Activated CD4-positive, CD25-positive, alpha-beta regulatory T cell treated with anti-CD3 and anti-CD28 coated beads, Interleukin-2, amount 50 U/mL, for 72 hours (primary cell): ENCODE measurements at places on chromosomes 3 and 15.
A peak's percentile ranks its signal among the peaks of the same experiment; 100 is the strongest.

- DNase-seq, result no peak
Observed at GRCh38 chr3:122533931-122534334, 19.2 kb upstream of the KPNA1 start.

- no peak for DNase-seq
Observed at GRCh38 chr3:146325170-146325569, 74.3 kb upstream of the PLSCR4 start.

DNA sequence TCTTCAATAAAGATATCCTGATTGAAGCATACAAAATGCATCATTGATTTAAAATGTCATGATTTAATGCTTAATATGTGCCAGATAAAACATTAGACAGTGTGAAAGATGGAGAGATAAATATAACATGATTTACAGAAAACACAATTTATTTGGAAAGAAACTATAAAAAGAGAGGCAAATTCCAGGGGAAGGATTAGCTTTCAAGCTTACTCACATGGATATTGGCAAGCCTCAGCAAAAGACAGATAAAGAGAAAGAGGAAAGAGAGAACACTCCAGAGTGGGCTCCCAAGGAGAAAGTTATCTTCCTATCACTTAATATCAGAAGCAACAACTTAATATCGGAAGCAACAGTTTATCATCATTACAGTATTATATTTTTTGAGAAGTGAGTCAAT, 1036.5 kb downstream of the SQOR start:
- no peak for DNase-seq

DNA sequence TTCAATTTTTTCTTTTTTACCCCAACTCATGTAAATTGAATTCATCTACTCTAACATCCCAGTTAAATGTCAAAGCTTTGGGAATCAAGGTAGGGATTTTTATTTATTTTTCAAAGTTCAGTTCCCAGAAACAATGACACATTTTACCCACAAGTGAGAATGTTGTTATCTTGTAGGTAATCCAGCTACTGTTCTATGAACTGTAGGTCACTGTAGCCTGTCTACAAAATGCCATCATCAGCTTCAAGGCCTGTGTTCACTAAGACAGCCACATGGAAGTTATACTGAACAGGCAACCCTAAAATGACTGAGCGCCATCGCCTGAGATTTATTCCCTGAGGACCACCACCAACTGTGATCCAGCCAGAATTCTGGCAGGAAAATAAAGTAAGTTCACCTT, 219.7 kb downstream of the FHIT start:
- DNase-seq, result no peak

DNA sequence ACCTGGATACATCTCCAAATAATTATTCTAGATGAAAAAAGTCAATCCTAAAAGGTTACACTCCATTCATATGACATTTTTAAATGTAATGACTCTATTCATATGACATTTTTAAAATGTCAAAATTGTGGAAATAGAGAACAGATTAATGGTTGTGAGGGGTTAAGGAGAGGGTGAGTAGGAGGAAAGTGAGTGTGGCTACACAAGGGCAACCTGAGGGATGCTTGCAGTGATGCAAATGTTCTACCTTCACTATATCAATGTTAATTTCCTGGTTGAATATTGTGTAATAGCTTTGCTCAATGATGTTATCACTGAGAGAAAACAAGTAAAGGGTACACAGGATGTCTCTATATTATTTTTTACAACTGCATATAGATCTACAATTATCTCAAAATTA, 54.9 kb upstream of the PXYLP1 start:
- DNase-seq, result no peak

DNA sequence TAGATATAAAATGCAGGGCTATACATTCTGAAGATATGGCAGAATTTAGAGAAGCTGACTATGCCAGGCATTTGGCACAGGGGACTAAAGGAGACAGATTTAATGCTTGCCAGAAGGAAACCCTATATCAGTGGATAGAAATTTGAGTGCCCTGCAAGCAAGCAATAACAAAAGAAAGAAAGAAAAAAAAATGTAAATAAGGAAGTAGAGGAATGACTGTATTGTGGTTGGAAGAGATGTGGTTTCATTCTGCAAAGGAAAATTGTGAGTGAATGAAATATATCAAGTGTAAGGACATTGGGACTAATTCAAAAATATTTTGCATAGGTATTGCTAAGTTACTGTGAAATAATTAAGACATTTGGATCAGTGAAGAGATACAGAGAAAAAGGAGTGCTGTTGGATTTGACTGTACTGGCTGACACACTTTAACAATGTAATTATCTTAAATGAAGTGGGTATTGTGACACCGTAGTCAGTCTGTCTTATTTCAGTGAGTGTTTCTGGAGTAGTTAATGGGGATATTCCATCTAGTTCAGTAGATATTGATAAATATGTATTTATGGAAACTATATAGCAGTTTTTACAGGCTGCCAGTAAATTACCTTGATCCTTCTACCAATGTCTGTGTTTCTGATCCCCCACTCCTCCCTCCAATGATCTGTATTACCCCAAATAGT, 418.2 kb downstream of the CNTN4 start:
- DNase-seq, result no peak

DNA sequence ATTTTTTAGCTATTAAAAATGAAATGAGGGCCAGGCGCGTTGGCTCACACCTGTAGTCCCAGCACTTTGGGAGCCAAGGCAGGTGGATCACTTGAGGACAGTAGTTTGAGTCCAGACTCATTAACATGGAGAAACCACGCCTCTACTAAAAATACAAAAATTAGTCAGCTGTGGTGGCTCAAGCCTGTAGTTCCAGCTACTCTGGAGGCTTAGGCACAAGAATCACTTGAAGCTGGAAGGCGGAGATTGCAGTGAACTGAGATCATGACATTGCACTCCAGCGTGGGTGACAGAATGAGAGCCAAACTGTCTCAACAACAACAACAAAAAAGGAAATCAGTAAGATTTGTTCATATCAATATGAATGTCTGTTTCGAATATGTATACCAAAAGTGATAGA, 517.1 kb downstream of the ROBO1 start:
- DNase-seq, result no peak

DNA sequence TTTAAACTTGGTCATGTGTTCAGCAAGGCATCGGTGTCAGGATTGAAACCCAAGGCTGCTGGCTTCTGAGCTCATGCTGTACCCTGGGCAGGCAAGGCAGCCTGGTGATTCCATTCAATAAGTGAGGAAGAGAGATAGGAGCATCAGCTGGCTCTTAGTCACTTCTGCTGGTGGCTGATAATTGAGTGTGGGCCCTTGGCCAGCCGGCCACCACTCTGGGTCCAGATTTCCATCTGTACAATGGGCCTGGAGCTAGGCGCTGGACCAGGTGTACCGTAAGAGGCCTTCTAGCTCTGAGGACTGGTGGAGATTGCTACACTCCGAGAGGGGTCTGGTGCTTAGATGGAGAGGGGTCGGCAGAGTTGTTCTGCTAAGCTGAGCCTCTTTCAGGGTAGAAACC, 4.3 kb downstream of the CD276 start:
- DNase-seq, result no peak

GRCh38 chr3:195032955-195033354, 238.0 kb downstream of the XXYLT1 start:
- peak; percentile 4 for DNase-seq

DNA sequence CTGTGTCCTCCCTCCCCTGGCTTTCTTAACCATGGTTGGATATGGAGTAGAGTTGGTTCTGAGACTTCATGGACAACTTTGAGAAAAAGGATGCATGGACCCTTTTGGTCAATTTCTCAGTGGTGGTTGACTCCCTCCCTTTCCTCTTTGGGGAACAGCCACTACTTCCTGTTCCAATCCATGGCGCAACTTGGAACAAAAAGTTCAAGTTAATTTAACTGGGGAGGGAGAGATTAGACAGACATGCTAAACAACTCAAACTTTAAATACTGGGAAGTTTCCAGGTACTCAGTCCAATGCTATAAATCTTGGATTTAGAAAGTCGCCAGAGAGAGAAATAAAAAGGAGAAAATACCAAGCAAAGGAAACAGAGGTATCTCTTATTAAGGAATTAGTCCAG, 202.2 kb downstream of the PDZRN3 start:
- DNase-seq, result no peak
